ENCODE measurements at places on chromosomes 12 and 14. TPM values are rescaled to one million over a fixed set of nuclear protein-coding genes. Genes with fewer than 3 reads are reported as not detected.

Gene SLC6A12
- 1.2 TPM for total RNA-seq

Gene CLEC1B
- not detected for total RNA-seq

Gene SIRT4
- total RNA-seq: 0.65 TPM

Gene CDK17
- 12.1 TPM for total RNA-seq

Gene LRRC23
- total RNA-seq: 18.6 TPM

Gene PTHLH
- total RNA-seq: 14.2 TPM

Gene SHMT2
- 136 TPM for total RNA-seq

Gene SPTB
- total RNA-seq: 1.7 TPM

Gene SNRPF
- total RNA-seq: 197 TPM

Gene MANSC1
- total RNA-seq: 4.5 TPM

Gene CD163L1
- total RNA-seq: 0.23 TPM

Gene CMTM5
- not detected for total RNA-seq

Gene EML1
- total RNA-seq: 38.3 TPM

Gene KCNMB4
- total RNA-seq: 0.20 TPM

Gene SERPINA10
- total RNA-seq: not detected

Gene KRT79
- 0.06 TPM for total RNA-seq

Gene RIMBP2
- 0.06 TPM for total RNA-seq

Gene CD9
- 241 TPM for total RNA-seq

Gene GPR84
- total RNA-seq: 0.09 TPM

Gene SLC35E3
- total RNA-seq: 16.7 TPM

Gene AHNAK2
- total RNA-seq: 218 TPM

Gene P3H3
- 28.7 TPM for total RNA-seq

Gene ZBTB1
- 25.5 TPM for total RNA-seq

Gene KCNH3
- 2.2 TPM for total RNA-seq

Gene AMDHD1
- total RNA-seq: 2.3 TPM

Gene WNT1
- total RNA-seq: 0.21 TPM

Gene TC2N
- 0.76 TPM for total RNA-seq

Gene PRB2
- total RNA-seq: not detected

Gene GTF2A1
- 21.9 TPM for total RNA-seq

Gene PTPRB
- 0.77 TPM for total RNA-seq

Gene RPL10L
- total RNA-seq: not detected

Gene CLEC7A
- total RNA-seq: not detected

Gene CEBPE
- total RNA-seq: not detected

Gene CIROP
- not detected for total RNA-seq

Gene PSMA6
- total RNA-seq: 278 TPM
